ENCODE measurements at places on chromosomes 2 and 18.

- no peak for DNase-seq
These were observed 24.0 kb upstream of the LOXHD1 start for GRCh38 chr18:46680784-46681695.

DNA sequence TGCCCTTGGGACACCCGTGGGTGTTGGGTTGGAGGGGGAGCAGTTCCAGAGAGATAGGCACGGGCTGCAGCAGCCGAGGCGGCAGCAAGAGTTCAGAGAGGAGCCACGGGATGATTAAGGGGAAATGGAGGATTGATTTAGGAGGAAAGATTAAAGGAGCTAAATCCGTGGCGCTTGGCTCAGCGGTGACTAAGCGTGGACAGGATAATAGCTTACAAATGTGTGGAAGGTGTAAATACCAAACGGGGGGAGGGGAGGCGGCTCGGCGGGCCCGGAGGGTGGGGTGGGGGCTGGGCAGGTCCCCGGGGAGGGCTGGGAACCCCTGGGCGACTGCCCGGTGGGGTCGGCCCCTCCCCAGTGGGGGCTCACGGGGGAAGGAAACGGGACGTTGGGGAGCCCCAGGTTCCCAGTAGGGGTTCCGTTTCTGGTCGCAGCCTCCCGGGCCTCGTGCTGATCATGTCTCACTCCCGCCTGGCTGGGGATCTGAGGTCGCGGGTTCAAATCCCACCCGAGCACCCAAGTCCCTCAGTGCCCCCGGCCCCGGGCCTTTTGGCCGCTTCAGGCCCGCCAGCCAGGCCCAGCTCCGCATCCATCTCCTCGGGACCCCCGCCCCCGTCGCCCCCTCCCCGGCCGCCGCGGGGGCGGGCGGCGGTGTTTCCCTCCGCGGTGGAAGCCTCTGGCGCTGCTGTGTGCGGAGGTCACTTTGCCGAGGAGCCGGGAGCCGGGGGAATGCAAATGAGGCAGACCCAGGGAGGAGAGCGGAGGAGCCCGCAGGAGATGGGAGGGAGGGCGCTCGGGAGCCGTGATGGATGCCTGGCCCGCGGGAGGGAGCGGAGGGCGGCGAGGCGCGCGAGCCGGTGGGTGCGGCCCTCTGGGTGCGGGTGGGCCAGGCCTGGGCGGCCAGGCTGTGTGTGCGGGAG lies 8.1 kb downstream of the ASIC4 start:
- no peak for DNase-seq

DNA sequence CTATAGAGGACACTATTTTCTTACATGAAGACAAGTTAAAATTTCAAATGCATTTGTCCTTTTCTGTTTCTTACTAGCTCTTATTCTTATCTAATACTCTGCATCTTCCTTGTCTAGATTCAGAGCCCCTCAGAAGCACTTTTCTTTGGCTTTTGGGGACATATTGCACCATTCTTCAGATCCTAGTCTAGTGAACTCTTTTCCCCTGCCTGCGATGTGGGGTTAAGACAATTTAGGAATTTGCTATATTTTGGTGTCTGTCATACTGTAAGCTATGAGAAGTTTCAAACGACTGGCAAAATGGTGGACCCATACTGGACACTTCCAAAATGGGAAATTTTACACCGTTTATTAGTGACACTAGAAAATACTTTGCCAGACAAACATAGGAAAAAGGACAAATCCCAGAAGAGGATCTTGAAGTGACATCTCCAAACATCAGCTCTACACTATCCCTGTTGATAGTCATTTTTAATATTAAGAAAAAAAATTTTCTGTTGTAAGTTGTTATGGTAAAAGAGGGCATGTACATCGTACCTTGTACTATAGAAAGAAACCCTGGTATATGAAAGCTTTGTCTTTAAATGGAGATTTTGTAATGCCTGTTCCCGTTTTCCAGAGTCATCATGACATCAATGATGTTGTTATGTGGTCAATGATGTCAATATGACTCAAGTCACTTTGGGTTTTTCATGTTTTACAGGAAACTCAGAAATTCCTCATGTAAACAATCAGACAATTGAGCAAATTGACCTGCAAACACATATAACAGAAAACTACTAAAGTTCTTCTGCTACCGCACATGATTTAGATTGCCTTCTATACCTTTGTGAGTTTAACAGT lies 4.4 kb upstream of the KYNU start:
- no peak for DNase-seq

DNA sequence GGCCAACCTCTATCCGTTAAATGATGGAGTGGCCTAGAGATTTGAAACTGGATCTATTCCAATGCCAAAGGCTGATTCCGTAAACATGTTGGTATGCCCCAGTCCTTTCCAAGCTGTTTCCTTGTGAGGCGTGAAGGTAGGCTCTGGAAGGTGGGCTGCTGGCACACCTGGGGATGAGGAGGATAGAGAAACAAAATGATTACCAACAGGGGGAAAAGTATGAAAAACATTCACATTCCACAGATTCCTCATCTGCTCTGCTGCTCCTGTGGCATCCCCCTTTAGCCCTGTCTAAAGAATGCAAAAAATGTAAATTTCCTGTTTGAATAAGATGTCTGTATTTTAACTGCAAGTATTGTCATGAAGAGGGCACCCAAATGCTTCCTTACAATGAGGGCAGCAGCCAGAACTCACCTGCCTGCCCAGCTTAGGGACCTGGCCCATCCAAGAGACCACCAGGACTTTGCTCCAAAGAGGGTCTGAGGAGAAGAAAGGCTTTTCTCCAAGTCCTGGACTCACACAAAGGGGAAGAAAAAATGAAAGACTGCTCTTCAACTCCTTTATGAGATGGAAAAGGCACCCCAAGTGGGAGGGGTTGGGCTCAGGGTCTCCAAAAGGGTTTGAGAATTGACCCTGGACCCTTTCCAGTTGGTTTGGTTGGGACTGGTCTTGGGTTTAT lies 132.3 kb upstream of the PELI1 start:
- no peak for DNase-seq

GRCh38 chr2:219001100-219001576 lies 7.9 kb upstream of the CRYBA2 start:
- DNase-seq: no peak

DNA sequence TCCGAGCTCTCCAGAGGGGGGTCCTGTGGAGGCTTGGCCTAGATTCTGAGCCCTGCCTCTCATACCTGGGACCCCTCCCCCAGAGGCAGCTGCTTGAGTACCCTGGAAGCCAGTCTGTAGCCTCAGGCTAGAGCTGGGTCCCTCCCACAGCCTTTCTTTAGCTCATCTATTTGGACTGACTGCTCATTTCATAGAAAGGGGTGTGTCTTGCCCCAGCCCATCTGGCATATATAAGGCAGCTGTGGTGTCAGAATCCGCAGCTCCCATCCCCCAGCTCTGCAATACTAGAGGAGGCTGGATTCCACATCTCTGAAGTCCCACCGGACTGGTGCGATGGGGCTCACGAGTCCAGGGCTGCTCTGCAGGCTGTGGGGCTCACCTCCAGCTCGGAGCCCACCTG lies 26.1 kb downstream of the MPHOSPH10 start:
- DNase-seq: peak; percentile 62

- DNase-seq: no peak
These were observed 11.9 kb downstream of the SLC14A2 start for GRCh38 chr18:45627204-45627526.

DNA sequence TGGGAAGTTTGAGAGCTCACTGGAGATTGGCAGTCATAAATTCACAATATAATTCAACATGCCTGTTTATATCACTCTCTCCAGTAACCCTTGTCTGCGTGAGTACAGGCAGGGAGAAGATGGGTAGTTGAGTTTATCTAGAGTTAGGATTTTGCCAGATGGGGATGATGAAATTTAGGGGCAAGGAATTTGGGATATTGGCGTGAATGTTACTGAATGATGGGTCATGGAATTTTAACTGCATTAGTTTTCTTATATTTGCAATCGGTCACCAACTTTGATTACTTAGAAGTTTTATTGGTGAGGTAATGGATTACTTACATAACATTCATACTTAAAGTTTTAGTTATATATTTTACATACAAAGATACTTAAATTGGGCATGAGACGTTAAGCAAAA lies 35.1 kb downstream of the SANBR start:
- DNase-seq: no peak

GRCh38 chr18:57333940-57334339 lies 18.4 kb upstream of the ST8SIA3 start:
- DNase-seq: no peak
